Brain pericyte (primary cell): ENCODE measurements at places on chromosomes 3 and 15.

- DNase-seq = peak; percentile 31
These were observed 625 bp upstream of the ELL3 start for GRCh38 chr15:43777267-43777914.

DNA sequence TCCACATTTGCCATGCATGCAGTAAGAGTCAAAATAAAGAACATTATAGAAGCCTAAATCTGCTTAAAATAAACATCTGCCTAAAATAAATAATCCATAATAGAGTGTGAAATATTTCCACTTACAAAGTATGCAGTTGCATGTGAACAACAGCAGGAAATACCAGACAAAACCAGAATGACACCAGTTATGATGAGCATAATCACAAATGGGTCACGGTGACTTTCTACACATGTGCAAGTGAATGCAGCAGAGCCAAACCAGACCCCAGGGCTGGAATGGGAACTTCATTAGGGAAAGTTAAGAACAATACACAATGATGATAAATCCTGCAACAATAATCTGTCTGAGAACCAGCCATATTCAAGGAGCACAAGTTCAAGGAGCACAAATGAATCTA, 615.5 kb downstream of the ROBO2 start:
- DNase-seq = no peak

DNA sequence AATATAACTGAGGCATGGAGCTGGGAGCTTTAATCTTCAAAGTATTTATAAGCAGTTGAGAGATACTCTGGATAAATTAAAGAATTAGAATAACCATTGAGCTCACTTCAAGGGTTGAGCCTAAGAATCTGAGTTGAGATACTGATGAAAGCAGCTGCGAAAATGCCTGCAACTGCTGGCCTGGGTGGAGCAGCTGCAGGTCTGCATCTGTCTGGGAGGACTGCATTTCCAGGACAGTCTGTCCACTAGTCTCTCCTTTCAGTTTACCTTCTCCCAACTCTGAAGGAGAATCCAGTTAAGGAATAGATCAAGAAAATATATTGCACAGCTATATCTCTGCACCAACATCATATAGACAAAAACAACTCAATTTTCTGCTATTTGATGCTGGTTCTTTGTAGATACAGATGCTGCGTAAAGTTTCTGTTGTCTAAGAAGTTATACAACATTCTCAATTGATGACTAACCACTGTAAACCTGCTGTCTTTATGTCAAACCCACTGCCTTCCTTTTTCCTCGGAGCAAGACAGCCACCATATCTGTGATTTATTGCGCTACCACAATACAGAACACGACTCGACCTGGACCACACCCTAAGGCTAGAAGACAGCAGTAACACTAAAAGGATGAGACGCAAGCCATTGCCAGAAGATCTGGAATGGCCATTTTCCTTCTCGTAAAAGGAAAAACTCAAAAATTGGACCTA, 245.1 kb downstream of the MAGI1 start:
- no peak for DNase-seq

DNA sequence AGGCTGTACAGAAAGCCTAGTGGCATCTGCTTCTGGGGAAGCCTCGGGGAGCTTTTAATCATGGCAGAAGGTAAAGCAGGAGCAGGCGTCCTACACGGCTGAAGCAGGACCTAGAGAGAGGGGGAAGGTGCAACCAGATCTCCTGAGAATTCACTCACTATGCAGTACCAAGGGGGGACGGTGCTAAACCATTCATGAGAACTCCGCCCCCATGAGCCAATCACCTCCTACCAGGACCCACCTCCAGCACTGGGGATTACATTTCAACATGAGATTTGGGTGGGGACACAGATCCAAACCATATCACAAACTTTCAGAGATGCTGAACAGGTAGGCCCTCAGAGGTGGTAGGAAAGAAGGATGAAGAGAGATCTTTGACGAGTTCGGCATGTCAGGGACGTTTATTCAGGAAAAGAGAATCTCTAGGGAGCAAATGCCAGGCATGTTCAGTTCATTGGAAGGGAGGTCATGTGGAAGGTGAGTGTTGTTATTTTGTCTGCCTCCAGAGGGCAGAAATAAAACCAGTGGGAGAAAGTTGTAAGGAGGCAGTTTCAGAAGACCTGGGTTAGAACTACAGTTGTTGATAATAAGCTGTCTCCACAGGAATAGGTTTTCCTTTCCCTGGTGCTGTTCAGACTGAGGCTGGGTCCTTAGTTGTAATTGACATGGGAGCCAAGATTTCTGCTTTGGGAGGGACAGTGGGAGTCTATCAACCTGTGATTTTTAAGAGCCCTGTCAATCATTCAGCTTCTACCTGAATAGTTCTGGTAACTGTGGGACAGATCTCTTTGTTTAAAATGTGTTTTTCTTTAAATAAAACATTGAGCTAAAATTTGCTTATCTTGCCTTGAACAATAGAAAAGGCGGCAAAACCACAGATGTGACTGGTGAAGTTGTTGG, 4.3 kb upstream of the FNDC3B start:
- no peak for DNase-seq

- no peak for DNase-seq
These were observed 427.3 kb downstream of the CNTN4 start for GRCh38 chr3:2525968-2526367.

- no peak for DNase-seq
These were observed 17.2 kb downstream of the CASR start for GRCh38 chr3:122200661-122201060.

- DNase-seq = no peak
These were observed 601.0 kb upstream of the SGO1 start for GRCh38 chr3:20787005-20787404.

GRCh38 chr3:14829811-14830210, 11.0 kb downstream of the FGD5 start:
- no peak for DNase-seq

- DNase-seq = no peak
These were observed 190.7 kb upstream of the CD96 start for GRCh38 chr3:111351334-111351733.

- DNase-seq = no peak
These were observed 16.3 kb downstream of the CACNA2D2 start for GRCh38 chr3:50487181-50487580.

GRCh38 chr15:70492240-70493177, 270.8 kb downstream of the UACA start:
- DNase-seq = no peak

DNA sequence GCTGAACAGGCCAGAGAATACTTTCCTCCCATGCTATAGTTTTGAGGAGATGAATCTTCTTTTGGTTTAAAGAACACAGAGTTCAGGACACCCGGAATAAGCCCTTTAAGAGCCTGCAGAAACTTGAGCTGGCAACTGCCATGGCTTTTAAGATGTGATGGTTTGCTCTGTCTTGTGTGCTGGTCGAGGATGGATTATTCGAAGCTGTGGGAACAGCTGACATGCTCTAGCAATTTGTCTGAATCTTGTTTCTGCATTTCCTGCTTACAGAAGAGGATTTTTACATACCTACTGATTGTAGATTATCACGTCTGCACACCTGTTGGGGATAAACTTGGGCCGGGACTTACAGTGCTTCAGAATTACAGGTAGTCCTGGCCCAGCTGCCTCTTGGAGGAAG, 396.9 kb downstream of the LRTM1 start:
- DNase-seq = no peak

DNA sequence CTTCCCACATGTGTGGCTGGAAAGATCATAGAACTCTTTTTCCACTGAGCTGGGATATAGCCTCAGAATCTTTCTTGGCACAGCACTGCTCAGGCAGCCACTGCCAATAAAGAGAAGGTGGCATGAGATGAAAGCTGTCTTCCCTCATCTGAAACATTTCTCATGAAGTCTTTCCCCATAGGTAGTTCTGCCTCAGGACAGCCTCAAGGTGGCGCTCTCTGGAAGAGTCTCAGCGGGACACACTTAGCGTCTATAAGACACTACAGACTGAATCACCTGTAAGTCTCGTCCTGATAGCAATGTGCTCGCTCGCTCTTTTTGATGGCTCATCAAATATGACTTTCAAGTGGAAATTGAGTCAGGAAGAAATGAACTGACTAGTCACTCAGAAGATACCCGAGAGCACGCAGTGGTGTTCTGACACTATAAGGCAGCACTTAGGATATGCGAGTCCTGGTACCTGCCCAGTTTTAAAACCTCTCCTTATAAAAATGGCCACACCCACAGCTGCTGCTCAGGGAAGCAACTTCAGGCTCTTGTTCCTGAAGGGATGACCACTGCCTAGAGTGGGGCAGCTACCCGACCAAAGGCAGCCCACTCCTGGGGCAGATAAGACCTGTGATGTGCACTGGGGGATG, 269.5 kb downstream of the SUCLG2 start:
- no peak for DNase-seq

DNA sequence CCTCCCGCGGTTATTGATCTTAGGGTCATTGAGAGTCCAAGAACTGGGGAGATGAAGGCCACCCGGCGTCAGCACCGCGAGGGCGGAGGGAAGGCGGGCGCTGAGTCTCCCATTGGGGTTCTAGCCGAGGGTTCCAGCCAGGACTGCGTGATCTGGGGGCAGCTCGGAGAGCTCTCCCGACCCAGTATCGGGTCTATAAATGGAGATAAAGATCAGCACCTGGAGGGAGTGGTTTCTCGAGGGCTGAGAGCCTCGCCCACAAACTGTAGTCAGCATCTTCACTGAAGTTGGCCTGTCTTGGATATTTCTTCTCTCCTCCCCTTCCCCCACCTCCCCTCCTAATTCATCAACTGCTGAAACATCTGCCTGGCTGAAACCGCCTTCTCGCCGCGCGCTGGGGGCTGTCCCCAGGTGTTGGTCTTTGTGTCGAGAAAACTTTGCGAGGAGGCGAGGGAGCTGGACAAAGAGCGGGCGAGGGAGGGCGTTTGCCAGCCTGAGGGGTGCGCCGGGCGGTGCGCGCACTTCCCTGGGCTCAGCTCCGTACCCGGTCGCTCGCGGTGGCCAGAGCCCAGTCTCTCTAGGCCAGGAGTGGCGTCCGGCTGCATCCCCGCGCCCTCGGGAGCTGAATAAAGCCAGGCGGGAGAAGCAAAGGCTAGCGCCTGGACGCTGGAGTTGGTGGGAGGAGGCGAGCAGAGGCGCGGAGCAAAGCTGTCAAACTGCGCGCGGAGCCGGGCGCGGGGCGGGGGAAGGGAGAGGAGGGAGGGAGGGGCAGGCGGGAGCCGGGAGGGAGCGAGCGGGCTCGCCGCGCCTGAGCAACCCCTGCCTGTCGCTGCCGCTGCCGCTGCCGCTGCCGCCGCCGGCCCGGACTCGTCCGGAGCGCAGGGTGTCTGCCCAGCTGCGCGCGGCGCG, at the start of gene ST8SIA2:
Gene ST8SIA2, plus strand, starts transcription at position 811 of the 909 bp plus-strand sequence. CDS start 184 bp downstream, outside the sequence.
- DNase-seq = no peak

DNA sequence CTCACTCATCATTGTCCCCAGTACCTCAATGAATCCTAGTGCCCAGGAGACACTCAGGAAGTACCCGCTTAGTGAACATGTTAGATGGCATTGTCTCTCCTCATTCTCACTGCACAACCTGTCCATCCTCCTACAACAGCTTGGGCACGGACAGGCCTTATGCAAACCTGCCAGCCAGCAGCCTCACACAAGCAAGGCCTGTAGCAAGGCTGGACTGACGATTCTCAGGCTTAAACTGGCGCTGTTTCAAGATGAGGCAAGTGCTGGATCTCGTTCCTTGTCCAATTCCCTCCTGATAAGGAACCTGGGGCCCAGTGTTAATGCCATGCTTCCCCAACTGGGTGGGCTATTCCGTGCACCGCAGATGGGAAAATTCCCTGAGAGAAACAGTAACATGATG, 59.0 kb downstream of the CDCP1 start:
- DNase-seq = no peak

- no peak for DNase-seq
These were observed 69.7 kb upstream of the UBE3A start for GRCh38 chr15:25508369-25509002.

- no peak for DNase-seq
These were observed 12.4 kb downstream of the PCYT1A start for GRCh38 chr3:196275126-196275525.

DNA sequence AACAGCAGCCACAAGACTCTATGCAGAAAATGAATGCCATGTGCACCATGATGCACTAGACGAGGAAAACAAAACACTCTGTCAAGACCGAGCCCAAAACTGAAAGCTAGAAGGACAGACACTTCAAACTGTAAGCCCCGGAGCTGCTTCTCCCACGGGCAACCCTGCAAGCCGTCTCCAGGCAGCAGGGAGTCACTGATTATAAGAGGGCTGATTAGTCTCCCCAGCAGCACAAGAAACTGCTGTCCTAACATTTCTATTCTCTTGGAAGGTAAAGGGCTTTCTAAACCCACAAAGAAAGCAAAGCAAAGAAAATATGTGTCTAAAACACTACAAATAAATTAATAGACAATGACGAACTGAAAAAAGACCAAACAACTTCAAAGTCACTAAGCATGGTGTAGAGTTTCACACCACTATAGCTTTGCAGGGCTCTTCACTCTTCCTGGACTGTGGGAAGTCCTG, 15.5 kb downstream of the TBC1D2B start:
- no peak for DNase-seq

DNA sequence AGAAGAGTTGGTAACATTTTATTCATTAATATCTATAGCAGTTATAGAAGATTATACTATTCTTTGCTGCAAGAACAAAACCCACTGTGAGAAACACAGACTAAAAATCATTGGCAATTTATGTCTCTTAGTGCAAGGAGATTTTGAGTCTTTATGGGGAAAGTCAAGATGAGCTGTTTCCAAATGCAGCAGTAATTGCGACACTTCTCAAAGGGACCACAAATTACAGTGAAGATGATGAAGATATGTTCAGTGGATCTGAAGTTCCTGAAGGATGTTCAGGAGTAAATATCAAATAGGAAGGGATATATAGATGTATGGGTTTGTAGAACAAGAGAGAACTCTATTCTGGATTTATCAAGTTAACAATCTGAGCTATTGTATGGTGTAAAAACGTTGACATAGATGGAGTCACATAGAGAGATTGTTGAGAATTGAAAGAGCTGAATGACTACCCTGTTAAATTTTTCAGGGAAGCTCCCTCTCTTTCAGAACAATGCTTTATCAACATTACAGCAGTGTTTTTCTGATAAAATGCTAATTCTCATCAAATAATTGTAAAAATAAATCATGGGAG, 71.8 kb downstream of the DTWD1 start:
- DNase-seq = no peak

GRCh38 chr15:77507911-77508310, 87.2 kb downstream of the HMG20A start:
- no peak for DNase-seq

DNA sequence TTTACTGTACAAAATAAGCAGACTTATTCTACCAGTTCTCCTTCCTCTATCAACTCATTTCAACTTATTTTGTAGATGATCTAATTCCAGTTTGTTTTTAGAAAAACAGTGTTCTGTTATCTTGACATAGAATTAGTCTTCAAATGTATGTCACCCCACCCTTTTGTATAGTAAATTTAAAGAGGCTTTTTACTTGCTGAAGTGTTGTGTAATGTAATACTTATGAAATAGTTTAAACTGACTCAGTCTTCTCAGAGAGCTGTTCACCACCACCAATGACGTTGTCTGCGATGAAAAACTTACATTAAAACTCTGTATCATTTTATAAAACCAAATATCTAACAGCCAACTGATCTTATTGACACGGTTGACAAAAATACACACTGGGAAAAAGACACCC, 82.9 kb downstream of the RAP2B start:
- no peak for DNase-seq

- no peak for DNase-seq
These were observed 3.2 kb upstream of the SIAH2 start for GRCh38 chr3:150765949-150766720.
